ENCODE measurements at places on chromosomes 4 and X. TPM values are rescaled to one million over a fixed set of nuclear protein-coding genes. Genes with fewer than 3 reads are reported as not detected.

DNA sequence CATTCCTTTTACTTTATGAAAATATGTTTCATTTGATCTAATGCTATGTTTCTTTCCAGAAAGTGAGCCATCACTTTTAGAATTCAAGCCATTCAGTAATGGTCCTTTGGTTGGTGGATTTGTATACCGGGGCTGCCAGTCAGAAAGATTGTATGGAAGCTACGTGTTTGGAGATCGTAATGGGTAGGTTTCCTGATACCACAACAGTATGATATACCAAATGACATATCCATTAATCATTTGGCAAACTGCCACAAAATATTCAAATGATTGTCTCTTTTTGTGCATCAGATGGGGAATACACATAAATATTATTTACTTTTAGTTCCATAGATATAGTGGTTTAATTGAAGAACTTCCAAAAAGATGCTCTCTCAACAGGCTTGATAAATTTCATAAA lies 68.2 kb downstream of the HHIP start:
- DNase-seq = no peak

DNA sequence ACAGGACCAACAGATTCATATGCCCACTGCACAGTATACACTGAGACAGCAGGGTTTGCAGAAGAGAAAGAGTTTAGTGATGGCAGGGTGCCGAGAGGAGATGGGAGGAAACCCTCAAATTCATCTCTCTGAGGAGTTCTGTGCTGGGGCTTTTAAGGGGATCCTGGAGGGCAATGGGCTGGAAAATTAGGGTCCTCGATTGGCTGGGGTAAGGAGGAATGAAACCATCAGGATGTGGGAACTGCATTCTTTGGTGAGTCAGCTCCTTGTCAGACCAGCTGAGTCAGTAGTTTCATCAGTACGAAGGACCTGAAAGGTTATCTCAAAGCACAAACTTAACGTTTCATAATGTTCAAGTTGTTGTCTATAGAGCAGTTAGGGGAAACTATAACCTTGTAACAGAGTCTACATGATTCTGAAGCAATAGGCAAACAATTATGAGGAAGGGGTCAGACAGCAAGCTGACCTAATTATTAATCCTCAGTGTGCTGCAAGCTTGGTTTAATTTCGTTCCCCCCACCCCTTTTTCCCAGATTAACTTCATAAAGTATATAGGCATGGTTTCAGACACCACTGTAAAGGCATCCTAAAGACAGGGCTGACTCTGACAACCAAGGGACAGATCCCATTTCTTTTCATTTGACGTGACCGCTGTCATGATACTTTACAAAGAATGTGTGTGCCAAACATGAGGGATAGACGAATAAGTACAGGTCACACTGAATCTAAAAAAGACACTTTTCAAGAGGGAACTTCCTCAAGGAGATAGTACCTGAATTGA lies 1.5 kb upstream of the MSMO1 start:
- no peak for DNase-seq

DNA sequence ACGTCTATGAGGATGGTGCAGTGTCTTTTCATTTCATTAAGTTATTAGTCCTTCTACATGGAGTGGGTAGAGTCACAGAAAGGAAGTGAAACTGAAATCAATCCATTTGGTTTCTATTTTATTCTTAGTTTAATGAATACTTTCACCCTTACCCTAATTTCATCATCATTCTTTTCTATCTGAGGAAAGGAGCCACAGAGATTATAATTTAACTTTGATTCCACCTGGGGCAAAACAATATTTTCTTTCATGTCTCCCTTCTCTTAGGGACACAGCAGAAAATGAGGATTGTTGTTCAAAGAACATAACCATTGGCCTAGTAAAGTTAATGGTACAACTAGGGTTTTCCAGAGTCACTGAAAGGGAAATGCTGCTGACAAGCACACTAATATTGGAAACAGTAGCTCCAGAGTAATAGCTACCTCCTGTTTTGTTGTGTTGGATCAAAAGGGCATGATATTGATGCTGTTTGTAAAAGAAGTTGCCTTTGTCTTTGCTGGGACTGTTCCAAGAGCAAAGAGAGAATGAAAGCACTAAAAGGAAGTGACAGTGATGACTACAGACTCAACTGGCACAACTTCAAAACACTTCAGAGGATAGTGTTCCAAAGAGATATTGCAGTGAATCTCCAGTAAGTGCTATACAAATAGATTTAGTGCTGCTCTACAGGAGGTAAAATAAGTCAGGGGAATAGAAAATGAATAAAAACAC lies 247.1 kb upstream of the PITX2 start:
- DNase-seq = no peak

NMU gene
- total RNA-seq = not detected

VCX2 gene
- total RNA-seq = not detected

GRCh38 chr4:4440333-4441061 lies 53.6 kb downstream of the NSG1 start:
- DNase-seq = no peak

F9 gene
- total RNA-seq = not detected

GRCh38 chr4:56477192-56477702 lies 9.8 kb downstream of the SRP72 start:
- DNase-seq = no peak

TMPRSS11F gene
- total RNA-seq = not detected

- no peak for DNase-seq
These were observed 11.6 kb downstream of the POLR2B start for GRCh38 chr4:56990109-56990905.

SAP30 gene
- total RNA-seq = 25.3 TPM

DNA sequence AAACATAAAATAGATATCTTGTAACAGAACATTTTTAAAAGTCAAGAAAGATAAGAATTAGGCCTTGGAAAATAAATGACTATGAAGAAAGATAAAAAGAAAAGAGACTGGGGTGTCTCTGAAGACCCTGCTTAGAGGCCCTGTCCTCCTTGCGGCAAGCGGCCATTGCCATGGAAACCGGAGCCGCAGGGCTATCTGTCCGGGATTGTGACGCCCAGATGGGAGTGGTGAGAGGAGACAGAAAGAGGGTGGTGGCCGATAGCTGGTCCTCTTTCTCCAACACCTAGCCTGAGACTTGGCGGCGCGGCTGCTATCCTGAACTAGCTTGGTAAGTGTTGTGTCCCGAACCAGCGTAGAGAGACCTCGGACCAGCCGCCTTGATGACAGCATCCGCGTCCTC lies at the start of gene DUSP21:
TSS of gene DUSP21 (plus strand) at position 269 of the 400 bp plus-strand sequence. CDS start at position 381, 112 bp downstream.
- no peak for DNase-seq

DNA sequence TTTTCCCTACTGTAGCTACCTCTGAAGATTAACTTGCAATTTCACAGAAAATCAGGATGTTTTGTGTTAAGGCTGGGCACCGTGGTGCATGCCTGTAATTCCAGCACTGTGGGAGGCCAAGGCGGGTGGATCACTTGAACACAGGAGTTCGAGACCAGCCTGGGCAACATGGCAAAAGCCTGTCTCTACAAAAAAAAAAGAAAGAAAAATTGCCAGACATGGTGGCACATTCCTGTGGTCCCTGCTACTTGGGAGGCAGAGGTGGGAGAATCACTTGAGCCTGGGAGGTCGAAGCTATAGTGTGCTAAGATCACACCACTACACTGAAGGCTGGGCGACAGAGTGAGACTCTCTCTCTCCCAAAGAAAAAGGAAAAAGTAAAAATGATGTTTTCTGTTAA lies 27.4 kb downstream of the APELA start:
- DNase-seq = no peak

ENOPH1 gene
- 35.4 TPM for total RNA-seq

SEC24D gene
- 116 TPM for total RNA-seq

Data from osteoblast (primary cell).